ENCODE measurements at places on chromosomes 5 and 9. TPM values are rescaled to one million over a fixed set of nuclear protein-coding genes. Genes with fewer than 3 reads are reported as not detected.

Gene FAM78A
- total RNA-seq, result 0.32 TPM

- DNase-seq, result no peak
Observed at GRCh38 chr5:86500947-86501346, 116.8 kb upstream of the COX7C start.

DNA sequence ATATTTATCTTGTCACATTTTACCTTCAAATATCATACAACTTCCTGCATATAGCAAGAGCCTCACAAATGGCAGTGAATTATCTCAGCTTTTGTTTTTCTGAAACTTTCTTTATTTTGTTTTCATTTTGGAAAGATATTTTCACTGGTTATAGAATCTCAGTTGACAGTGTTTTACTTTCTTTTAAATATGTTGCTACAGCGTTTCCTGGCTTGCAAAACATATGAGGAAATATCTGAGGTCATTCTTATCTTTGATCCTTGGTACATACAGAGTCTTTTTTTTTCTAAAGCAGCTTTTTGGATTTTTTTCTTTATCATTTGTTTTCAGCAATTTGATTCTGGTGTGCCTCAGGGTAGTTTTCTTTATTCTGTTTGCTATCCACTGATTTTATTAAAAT, 77.6 kb upstream of the CEP78 start:
- DNase-seq, result no peak

Gene SV2C
- 0.11 TPM for total RNA-seq

- no peak for DNase-seq
Observed at GRCh38 chr5:77644371-77645157, 6.1 kb upstream of the OTP start.

Gene SPATA31D4
- not detected for total RNA-seq

Gene DEPDC1B
- total RNA-seq, result 33.4 TPM

Gene PPP2R2B
- 0.14 TPM for total RNA-seq

DNA sequence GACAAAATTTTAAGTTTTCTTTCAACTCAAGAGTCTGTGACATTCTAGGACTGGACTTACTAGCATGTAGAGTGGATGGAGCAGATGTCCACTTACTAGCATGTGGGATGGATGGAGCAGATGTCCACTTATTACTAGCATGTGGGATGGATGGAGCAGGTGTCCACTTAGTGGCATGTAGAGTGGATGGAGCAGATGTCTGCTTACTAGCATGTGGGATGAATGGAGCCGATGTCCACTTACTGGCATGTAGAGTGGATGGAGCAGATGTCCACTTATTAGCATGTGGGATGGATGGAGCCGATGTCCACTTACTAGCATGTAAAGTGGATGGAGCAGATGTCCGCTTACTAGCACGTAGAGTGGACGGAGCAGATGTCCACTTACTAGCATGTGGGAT, 2.4 kb downstream of the SLC36A1 start:
- DNase-seq, result no peak

DNA sequence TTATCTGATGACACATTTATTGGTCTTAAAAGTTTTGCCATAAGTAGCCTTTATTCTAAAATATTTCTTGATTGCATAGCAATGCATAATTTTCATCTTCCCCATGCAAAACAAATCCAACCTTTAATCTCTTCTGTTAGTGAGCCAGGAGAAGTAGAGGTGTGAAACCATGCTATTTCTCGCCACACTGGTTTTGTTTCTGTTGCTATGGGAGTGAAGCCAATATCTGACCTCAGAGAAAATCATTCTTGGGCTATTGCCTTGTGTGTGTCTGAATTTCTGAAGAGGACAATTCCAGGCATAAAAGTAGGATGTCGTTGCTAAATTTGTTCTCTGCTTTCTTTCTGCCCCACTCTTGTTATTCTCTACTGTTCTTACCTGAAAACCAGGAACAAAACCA, 183.6 kb downstream of the PTTG1 start:
- no peak for DNase-seq

- no peak for DNase-seq
Observed at GRCh38 chr9:108921200-108921599, 12.7 kb downstream of the ELP1 start.

Gene SUSD3
- 0.11 TPM for total RNA-seq

DNA sequence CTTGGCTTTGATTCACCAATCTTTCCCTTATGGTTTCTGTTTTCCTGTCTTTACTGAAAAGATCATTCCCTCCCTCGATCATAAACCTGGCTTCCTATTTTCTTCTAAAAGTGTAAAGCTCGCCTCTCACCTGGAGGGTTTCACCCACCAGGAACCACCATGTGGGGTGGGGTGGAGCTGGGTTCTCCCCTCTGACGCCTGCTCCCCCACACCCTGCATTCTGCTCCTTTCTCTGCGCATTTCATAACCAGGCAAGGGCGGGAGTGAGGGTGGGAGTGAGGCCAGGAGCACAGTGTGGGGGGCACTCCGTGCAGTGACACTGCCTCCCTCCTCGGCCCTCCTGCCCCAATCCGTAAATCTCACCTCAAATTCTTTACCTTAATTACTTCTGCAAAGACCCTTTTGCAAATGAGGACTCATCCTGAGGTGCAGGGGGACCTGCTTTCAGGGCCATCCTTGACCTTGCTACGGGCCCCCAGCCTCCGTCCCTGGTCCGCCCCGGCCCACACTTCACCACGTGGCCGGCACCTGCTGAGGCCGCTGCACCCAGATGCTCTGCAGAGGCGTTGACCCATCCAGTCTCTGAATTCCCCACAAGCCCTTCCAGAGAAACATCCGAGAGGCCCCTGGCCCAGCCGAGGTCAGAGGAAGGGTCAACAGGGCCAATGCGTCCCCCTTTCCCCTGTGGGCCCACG, 59.3 kb downstream of the KCNT1 start:
- DNase-seq, result no peak

GRCh38 chr5:76204713-76205112, 121.5 kb downstream of the SV2C start:
- DNase-seq, result peak; percentile 53

GRCh38 chr5:140221697-140222223, 46.8 kb downstream of the CYSTM1 start:
- peak; percentile 77 for DNase-seq

Gene NME5
- total RNA-seq, result not detected

Gene SLC36A2
- total RNA-seq, result not detected

Gene BNC2
- 0.85 TPM for total RNA-seq

Gene ANKRD34B
- total RNA-seq, result not detected

Gene OSMR
- total RNA-seq, result 31.5 TPM

DNA sequence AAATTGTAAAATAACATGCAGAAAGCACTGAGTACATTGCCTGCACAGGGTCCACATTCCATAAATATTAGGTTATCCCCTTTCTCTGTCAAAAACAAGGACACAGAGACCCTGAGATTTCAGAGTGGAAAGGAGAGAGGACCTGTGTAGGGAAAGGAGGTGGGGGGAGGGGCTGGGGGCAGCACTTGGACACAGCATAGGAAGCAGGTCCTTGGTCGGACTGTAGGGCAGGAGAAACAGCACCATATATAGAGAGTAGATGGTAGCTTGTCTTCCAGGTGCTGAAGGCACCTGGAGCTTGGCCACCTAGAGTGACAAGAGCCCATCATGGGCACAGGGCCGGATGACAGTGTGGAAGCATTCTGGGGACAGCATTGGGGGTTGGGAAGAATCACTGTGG, 2.4 kb downstream of the TPM2 start:
- DNase-seq, result no peak

DNA sequence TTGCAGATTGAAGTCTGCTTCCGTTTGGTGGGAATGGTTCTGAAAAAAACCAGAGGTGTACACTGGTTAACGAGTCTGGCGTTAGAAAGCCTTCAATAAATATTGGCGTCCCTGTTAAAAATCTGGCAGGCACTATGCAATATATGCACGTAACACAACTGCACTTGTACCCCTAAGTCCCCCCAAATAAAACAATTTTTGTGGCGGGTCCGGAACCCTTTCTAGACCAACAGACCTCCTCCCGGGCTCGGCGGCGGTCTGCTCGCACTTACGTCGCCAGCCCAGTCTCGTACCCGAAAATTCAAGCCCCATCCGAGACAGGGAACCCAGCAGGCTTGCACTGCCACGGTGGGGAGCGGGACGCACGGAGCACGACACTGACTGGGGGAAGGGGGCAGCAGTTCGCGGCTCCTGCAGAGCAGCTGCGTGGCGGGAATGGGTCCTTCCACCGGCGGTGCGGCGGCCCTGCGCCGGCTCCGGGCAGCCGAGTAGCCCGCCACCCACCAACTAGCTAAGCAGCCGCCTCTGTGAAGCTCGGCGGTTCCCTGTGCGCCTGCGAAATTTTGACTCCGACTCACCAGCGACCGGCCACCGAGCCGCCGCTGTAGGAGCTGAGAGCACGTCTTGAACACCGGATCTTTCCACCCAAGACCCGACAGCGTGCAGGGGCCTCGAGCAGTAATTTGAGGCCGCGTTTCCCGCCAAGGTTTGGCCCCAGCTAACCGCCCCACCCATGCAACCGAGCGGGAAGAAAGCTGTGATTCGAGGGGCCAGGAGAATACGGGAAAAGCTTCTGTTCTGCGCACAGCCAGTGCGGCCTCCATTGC, 3.9 kb downstream of the MCIDAS start:
- no peak for DNase-seq

Gene C9orf153
- total RNA-seq, result 0.28 TPM

Gene TOR2A
- 9.2 TPM for total RNA-seq

DNA sequence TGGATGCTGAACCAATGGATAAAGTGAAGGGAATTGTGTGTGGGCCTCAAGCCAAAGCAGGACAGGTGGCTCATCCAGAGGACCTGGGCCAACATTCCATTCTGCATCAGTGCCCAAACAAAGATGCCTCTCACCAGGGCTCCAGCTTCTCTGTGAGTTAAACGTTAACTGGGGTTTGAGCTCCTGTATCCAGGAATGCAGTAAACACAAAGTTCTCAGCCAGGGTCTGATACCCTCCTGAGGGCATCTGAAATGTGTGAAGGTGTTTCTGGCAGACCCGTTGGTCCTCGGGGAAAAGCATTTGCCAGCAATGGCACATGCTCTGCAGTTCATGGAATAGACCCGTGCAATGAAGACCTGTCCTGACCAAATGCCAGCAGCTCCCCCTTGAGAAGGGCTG, 33.9 kb upstream of the AOPEP start:
- no peak for DNase-seq

Gene ARL14EPL
- not detected for total RNA-seq

GRCh38 chr9:121289772-121290370, 21.9 kb downstream of the GSN start:
- DNase-seq, result no peak

- DNase-seq, result peak; percentile 95
Observed at GRCh38 chr9:136623842-136624183, 38.9 kb upstream of the EGFL7 start.

DNA sequence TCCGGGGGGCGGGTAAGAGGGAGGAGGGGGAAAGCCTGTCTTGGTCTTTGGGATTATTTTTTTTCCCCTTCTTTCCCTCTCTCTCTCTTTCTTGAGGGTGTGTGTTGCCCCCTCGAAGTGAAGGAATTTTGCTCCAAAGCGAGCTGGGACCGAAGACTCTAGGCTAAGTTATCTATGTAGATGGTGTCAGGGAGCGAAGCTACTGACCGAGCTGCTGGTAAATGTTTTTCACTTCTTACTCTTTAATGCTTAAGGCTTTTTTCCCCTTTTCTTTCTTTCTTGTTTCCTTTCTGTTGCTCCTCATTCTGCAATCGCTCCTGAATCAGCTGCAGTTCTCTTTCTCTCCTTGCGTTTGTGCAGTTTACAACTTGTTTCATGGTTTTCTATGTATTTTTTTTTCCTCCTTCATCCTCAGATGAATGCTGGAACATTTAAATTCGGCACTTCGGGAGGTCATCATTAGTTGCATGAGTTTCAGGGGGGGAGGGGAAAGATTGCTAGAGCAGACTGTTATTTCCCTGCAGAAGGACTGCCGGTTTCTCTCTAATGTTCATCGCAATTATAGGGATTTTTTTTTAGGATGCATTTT, 1312.0 kb upstream of the WWC1 start:
- peak; percentile 2 for DNase-seq

Gene TERT
- total RNA-seq, result not detected

DNA sequence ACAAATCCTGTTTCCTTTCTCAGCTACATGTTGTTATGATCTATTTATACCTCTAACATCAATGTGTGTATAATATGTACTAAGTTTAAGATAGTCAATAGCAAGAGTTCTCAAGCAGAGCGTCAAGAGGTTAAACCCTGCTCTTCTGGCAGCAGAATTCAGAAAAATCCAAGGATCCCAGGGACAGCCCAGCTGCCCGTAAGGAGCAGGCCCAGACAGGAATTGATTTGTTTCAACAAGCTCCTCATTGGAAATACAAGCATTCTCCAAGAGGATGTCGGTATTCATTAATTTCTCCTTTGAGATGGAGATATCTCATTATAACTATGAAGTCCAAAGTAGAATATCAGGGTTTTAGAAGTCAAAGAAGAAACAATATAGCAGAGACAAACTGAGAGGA, 14.9 kb downstream of the EFNA5 start:
- DNase-seq, result peak; percentile 59
